ENCODE measurements at places on chromosomes 4 and X.

GRCh38 chr4:10082047-10082446 lies 34.6 kb downstream of the WDR1 start:
- no peak for DNase-seq

DNA sequence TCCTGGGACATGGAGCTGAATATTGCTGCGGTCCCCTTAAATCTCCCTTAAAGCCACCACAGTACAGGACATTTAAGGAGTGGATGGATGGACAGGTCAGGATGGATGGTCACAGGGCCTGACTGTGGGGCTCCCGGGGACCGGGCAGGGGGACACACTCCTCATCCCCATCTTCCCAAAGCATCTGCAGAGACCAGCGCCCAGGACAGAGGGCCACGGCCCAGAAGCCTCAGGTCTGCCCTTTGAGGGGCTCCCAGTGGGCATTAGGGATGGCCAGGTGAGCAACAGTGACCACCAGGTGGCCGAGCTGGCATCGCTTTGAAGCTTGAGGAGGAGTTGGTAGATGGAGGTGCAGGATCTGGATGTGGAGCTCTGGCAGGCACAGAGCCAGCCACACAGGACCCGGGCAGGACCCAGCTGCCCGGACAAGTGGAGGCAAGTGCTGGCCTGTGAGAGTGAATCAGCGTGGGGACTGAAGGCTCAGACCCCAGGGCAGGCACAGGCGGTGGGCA lies 51.4 kb downstream of the ABLIM2 start:
- no peak for DNase-seq

DNA sequence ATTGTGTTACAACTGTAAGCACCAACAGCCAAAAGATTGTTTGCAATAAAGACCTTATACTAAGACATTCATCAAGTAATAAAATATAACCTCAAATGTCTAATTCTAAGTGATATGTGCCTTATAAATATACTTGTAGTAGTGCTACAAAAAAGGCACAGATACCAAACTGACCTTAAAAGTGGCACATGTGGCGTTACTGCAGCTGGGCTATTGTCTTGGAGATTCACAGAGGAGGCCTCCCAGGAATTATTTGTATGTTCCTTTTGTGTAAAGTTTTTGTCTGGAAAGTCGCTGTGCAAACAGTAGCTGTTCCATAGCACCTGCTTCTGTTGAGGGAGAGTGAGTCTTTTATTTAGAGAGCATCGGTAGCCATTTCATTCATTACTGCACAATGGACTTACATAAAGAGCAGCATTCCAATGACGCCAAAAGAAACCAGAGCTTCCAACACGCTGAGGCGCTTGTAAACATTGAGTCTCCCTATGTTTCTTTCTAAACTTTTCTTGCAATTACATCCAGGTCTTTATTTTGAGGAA lies 143.7 kb downstream of the RPA4 start:
- peak; percentile 4 for DNase-seq

DNA sequence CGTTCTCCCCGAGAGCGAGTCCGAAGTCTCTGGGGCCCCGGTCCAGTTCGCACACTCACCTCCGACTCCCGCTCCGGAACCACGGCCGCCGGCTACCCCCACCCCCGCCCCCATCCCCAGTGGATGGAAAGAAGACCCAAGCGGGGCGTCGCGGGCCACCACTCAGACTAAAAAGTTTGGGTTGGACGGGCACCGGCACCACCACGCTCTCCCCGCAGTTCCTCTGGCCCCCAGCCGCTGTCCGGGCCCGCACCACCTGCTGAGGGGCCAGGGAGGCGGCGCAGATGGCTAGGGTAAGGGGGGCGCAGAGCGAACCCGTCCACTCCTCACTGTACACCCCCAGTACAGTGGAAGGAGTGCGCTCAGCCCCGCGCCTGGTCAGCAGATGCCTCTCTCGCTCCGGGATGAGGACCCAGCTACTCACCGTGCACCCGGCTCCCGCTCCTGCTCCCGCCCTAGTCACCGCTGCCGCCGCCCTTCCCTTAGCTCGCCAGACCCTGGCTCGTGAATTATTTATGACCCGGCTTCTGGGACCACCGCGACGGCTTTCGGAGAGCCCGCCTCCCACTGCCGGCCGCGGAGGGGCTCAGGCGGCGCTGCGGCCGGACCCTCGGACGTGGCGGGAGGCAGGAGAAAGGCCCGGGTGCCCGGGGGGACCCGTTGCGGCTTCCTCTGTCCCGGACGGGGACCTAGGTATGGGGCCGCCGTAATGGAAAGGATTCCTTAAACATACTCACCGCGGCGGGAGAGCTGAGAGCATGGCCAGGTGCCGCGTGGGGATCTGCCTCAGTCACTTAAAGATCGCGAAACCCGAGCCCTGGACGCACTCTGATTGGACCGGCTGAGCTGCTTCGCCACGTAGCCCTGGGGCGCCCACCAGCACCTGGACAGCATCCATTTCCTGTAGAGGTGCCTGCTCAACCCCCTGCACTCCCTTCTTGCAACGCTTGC lies at the start of gene PROM1:
Gene PROM1 (minus strand): TSS at position 783 of the 951 bp plus-strand sequence. CDS start 8,117 bp downstream, outside the sequence.
- DNase-seq, result no peak

- DNase-seq, result no peak
These were observed 94.5 kb downstream of the NAF1 start for GRCh38 chr4:163072222-163072621.

- no peak for DNase-seq
These were observed 209.8 kb upstream of the NOCT start for GRCh38 chr4:138805736-138806135.

- no peak for DNase-seq
These were observed 84.2 kb downstream of the SORCS2 start for GRCh38 chr4:7276515-7276914.

GRCh38 chr4:47686294-47686872 lies 151.5 kb downstream of the CORIN start:
- no peak for DNase-seq

GRCh38 chr4:158410272-158410671 lies 111.4 kb upstream of the RXFP1 start:
- no peak for DNase-seq

GRCh38 chr4:38268108-38268820 lies 308.1 kb downstream of the PTTG2 start:
- no peak for DNase-seq

- no peak for DNase-seq
These were observed 278.3 kb downstream of the PCDH18 start for GRCh38 chr4:137253949-137254348.

DNA sequence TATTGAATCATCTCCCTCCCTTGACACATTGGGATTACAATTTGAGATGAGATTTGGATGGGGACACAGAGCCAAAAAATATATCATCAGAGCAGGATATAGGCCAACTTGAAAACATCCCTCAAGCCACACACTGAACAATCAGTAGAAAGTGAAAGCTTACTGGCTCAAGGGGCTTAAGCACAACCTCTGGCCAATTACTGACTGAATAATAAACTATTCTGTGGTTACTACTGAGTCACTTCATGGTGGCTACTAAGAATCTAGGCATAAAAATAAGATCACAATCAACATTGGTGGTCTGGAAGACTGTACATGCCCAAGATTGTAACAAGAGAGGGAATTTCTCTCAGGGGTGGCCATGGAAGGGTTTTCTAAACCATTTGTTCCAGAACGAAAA lies 27.4 kb upstream of the GPR174 start:
- no peak for DNase-seq

GRCh38 chr4:11376571-11376970 lies 52.1 kb downstream of the HS3ST1 start:
- DNase-seq, result no peak

GRCh38 chrX:101999644-102000539 lies 68.1 kb upstream of the ZMAT1 start:
- no peak for DNase-seq

DNA sequence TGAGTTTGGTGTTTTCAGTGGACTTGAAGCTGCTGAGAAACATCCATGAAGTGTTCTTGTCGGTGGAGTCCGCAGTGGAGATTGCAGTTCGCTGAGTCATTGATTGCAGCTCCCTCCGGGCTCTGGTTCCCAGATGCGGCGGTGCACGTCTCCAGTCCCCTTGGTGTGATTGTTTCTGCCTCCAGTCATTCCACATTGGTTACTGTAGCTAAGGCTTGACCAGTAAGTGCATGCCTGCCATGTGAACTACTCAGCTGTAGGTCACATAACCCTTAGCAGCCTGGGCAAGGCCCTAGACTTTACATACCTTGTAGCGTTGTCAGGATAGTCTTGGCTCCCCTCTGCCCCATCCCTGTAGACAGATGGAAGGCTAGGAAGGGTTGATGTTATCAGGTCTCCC lies 53.8 kb upstream of the CLCN4 start:
- DNase-seq, result no peak

DNA sequence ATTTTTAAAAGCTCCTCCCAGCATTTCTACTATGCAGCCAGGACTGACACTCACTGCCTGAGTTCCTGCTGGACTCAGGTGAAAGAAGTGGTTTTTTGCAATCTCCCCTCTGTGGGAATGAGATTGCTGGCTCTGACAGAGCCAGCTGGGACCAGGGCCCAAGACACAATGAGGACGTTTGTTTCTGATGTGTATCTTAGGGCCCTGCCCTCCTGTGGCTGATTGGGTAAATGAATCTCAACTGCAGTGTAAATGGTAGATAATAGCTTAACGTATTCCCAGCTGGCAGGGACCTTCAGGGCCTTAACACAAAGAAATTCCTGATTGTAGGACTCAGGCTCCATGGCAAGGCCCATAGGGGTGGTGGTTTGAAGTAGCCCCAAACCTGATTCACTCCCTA lies 85.8 kb upstream of the PRPS1 start:
- peak; percentile 59 for DNase-seq

DNA sequence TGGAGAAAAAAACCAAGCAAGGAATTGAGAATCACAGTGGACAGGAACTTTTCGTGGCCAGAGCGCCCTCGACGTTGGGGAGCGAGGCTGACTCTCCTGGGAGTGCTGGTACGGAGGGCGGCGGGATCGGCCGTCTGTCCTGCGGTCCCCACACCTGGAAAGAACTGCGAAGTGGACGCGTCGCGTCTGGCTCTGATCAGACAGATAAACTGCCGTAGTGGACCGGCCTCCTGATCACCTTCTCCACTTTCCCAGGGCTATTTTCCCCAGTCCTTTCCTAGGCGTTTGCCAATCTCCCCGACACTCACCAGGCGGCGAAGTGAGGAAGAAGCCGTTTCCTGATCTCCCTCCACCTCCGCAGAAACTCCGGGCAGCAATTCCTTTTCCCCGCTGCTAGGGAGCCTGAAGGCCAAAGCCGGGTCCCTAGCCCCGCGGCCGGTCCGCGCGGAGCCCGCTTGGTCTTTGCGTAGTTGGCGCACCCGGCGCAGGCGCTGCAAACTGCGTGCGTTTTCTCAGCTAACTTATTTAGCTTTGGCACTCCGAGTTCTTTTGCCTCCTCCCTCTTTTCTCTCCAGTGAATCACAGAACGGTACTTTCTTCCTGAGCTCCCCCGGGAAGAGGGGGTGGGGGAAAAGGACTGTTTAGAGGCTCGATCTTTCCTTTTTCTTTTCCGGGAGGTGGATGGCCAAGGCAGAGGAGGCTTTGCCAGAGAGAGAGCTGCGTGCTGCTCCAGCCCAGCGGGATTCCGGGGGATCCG lies at the start of gene ARSJ:
Gene ARSJ (minus strand): TSS at position 500 of the 757 bp plus-strand sequence. CDS start 813 bp downstream, outside the sequence.
- no peak for DNase-seq

GRCh38 chr4:26715636-26716242 lies 131.9 kb downstream of the TBC1D19 start:
- no peak for DNase-seq

GRCh38 chr4:5574386-5574785 lies 134.0 kb downstream of the EVC2 start:
- DNase-seq, result no peak

GRCh38 chr4:28792917-28793597 lies 1927.1 kb upstream of the PCDH7 start:
- DNase-seq, result no peak

DNA sequence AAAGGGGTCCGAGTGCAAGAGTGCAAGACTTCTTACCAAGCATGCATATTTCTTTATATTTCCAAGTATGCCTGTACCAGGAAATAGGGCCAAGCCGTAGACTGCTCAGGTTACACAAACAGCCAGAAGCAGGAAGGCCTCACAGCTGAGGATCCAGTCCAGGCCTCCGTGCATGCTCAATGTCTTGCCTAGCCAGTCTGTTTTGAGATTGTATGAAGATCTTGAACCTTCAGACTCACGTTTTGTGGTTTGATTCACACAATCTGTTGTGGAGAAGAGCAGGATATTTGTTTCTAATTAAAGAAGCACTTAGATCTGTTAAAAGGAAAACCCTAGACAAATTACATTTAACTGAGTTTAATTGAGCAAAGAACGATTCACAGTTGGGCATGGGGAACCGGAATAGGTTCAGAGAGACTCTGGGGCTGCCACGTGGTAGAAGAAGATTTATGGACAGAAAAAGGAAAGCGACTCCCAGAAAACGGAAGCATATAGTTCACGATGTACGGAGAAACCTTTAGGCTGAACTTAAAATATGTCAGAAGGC lies 1.2 kb downstream of the MGST2 start:
- DNase-seq, result peak; percentile 25

GRCh38 chr4:92636038-92636806 lies 332.5 kb downstream of the GRID2 start:
- DNase-seq, result no peak

- no peak for DNase-seq
These were observed 24.1 kb downstream of the CXCL8 start for GRCh38 chr4:73764513-73764912.

DNA sequence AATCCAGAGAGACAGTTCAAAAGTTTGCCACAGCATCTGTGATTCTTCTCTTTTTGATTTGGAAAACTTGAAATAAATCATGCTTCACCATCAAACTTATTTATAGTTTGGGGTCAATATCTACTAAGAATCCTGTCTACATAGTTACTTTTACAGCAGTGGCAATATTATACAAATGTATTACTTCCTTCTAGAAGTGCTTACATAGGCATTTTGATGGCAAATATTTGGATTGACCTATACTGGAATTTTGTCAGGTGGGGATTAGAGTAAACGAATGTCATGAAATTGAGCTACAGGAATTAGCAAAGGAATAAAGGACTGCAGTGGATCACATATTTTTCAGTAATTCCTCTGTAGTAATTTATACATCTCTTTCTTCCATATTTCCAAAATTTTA lies 1885.5 kb upstream of the ADGRL3 start:
- DNase-seq, result no peak

- DNase-seq, result no peak
These were observed 76.0 kb upstream of the MXD4 start for GRCh38 chr4:2337896-2338295.

GRCh38 chrX:44094821-44095530 lies 121.8 kb upstream of the NDP start:
- no peak for DNase-seq

- DNase-seq, result peak; percentile 26
These were observed at the start of gene GPRASP2 for GRCh38 chrX:102712216-102712966. Gene GPRASP2 (plus strand): TSS chrX:102712448. CDS start chrX:102714870, 2,422 bp downstream.

DNA sequence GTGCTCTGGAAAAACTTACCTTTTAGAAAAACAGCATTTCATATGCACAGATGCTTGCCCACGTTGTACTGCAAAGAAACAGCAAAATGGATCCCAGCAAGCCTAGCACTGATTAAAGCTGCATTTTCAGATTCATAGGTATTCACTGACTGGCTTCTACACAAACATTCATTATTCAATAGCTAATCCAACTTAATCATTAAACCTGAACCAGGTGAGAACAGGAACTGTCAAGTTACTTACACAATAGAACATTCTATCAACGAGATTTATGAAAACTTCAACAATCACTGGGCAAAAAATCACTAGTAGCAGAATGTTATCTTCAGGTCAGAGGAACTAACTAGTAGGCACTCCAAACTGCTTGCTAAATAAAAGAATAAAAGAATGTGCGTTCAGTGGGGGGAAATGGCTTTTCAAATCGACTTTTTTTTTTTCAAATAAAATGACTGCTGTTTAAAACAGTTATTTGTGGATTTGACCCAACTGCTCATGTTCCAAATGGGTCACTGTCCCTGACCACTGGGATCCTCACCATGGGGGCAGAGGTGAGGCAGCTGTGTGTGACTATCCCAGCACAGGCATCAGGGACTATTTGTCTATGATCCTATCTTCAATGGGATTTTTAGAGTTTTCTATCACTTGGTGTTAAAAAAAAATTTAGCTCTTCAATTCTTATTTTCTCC lies 42.3 kb downstream of the STX18 start:
- no peak for DNase-seq
